ENCODE measurements at places on chromosomes 3 and 15. TPM values are rescaled to one million over a fixed set of nuclear protein-coding genes. Genes with fewer than 3 reads are reported as not detected.

The SH3GL3 gene
- total RNA-seq: not detected

The RBMS3 gene
- total RNA-seq: 72.3 TPM

The CCDC80 gene
- 193 TPM for total RNA-seq

The NRG4 gene
- total RNA-seq: 0.12 TPM

GRCh38 chr3:78022232-78022631 lies 982.3 kb downstream of the ROBO2 start:
- no peak for ATAC-seq

- ATAC-seq: no peak
Measured at GRCh38 chr3:128349963-128350599, 116.6 kb downstream of the DNAJB8 start.

DNA sequence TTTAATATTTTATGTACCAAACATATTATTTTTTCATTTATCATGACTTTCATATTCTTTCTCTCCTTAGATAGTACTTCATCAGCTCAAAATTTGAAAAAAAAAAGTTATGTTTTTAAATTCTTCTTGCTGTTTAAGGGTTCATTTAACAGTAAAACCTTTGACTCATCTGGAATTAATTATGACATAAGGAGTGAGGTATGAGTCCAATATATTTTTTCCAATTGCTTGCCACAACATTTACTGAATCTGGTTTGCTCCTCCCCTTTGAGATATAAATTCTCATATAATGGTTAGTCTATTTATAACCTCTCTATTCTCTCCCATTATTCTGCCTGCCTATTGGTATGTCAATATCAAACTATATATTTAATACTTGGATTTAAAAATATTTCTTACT lies 387.8 kb downstream of the TUSC7 start:
- ATAC-seq: no peak

DNA sequence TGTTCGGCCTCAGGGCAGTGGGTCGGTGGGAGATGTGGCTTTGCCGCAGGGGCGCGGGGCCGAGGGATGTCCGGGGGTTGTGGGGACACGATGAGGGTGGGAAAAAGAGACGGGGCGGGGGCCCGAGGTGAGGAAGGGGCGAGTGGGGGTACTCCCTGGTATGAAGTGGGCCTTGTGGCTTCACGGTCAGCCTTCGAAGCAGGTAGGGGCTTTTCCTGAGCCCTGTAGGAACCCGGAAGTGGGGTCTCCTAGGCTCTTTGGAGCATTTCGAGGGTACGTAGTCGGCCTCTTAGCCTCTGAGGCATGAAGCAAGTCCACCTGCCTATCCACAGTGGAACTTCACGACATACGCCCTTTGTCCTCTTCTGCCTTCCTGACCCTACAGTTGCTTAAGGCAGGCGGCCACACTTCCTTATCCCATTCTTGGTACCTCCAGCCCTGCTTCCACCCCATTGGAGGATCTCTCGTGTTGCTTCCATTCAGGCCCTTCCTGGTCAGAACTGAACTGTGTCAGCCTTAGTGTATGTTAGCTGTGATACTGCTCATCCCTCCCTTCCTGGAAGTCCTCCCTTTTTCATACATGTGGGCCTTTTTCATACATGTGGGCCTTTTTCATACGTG lies 389 bp downstream of the ARPC4 start:
- peak; percentile 11 for ATAC-seq

DNA sequence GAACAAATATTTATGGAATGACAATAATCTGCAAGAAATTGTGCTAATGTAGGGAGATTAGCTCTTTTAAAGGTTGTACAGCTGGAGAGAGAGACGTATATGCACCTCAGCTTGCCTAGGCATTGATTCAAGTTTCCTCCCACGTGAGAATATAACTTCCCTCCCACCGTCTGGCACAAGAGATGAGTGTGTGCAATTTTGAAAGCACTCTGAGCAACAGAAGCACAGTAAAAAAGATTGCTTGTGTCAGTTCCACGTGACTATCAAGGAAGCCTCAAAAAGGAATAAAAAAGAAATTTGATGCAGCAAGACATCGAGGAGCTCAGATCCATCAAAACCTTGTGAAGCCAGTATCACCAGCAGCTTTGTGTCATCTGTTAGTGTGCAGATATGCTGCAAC lies 435.3 kb downstream of the TUSC7 start:
- ATAC-seq: no peak

- peak; percentile 28 for ATAC-seq
Measured at GRCh38 chr3:194711913-194712312, 26.2 kb downstream of the FAM43A start.

GRCh38 chr15:73851689-73852088 lies 21.7 kb upstream of the TBC1D21 start:
- ATAC-seq: no peak

- no peak for ATAC-seq
Measured at GRCh38 chr3:103167850-103168249, 733.0 kb downstream of the ZPLD1 start.

All from gastroesophageal sphincter (tissue), 4 donors.